ENCODE measurements at places on chromosomes 1 and 21. TPM values are rescaled to one million over a fixed set of nuclear protein-coding genes. Genes with fewer than 3 reads are reported as not detected.

Gene DENND2D
- 5.7 TPM for total RNA-seq

DNA sequence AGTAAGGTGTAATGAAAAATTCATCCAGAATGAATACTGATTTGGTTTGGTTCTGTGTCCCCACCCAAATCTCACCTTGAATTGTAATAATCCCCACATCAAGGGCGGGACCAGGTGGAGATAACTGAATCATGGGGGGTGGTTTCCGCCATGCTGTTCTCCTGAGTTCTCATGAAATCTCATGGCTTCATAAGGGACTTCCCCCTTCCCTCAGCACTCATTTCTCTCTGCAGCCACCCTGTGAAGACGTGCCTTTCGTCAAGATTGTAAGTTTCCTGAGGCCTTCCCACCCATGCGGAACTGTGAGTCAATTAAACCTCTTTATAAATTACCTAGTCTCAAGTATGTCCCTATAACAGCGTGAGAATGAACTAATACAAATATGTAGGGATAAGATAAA is 5.5 kb upstream of the SYNJ1 start:
- no peak for DNase-seq
- H3K27me3 ChIP-seq, result no peaks in the 10 kb centered on the region
- no peak overlapping the region for H3K27ac ChIP-seq
- H3K4me1 ChIP-seq, result peaks cover 4% of the 10 kb centered on the region
- no peak overlapping the region for H3K4me3 ChIP-seq

- H3K36me3 ChIP-seq, result no peaks in the 10 kb centered on the region
- H3K4me3 ChIP-seq, result no peak overlapping the region
- no peak overlapping the region for H3K27ac ChIP-seq
- H3K4me1 ChIP-seq, result no peaks in the 10 kb centered on the region
Measured at GRCh38 chr1:76086597-76086996, 12.1 kb downstream of the ST6GALNAC3 start.

- peak overlapping the region; percentile 69 for H3K27ac ChIP-seq
- no peaks in the 10 kb centered on the region for H3K36me3 ChIP-seq
- DNase-seq, result no peak
- H3K4me3 ChIP-seq, result no peak overlapping the region
Measured at GRCh38 chr1:12475101-12475500, 142.9 kb downstream of the DHRS3 start.

- no peak for DNase-seq
- H3K27me3 ChIP-seq, result no peaks in the 10 kb centered on the region
- H3K36me3 ChIP-seq, result peaks cover 3% of the 10 kb centered on the region
- H3K4me1 ChIP-seq, result peaks cover 37% of the 10 kb centered on the region
- peak overlapping the region; percentile 69 for H3K27ac ChIP-seq
- H3K4me3 ChIP-seq, result no peak overlapping the region
Measured at GRCh38 chr1:39238476-39238875, 34.0 kb downstream of the MACF1 start.

Gene IVL
- not detected for total RNA-seq

- DNase-seq, result peak; percentile 97
- H3K4me1 ChIP-seq, result no peaks in the 10 kb centered on the region
- peak overlapping the region; percentile 67 for H3K27ac ChIP-seq
- no peak overlapping the region for H3K4me3 ChIP-seq
- no peaks in the 10 kb centered on the region for H3K27me3 ChIP-seq
Measured at GRCh38 chr21:41678924-41679318, 87.9 kb downstream of the RIPK4 start.

DNA sequence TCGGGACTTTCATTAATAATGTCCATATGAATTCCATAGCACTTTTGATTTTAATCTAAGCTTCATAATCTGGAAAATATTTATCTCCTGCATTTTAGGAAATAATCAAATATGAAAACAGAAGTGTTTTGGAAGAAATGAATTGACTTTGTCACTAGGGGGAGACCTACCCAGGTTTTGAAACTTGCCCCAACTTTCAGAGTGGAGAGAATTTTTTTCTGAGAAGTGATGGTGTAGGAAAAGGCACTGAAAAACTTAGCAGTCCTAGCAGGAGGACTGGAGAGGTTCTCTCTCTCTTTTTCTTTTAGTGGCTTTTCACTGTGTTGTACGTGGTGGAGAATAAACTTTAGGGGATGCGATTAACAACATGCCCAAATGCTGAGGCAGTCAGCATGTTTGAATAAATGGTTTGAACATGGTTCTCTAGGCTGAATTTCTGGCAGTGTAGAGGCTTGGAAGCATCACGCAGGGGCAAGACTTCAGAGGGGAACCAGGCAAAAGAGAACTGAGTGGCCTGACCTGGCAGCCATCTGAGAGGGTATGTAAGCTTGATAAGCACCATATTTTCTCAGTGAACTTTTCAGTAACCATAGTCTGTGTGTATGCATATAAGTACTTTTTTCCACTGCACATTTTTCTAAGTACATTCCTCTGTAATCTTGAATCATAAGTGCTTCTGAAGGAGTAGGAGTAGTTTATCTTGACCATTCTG is 68.3 kb upstream of the NEK7 start:
- DNase-seq, result no peak
- H3K4me1 ChIP-seq, result peaks cover 3% of the 10 kb centered on the region
- H3K27me3 ChIP-seq, result no peaks in the 10 kb centered on the region
- H3K36me3 ChIP-seq, result no peaks in the 10 kb centered on the region
- no peak overlapping the region for H3K4me3 ChIP-seq

DNA sequence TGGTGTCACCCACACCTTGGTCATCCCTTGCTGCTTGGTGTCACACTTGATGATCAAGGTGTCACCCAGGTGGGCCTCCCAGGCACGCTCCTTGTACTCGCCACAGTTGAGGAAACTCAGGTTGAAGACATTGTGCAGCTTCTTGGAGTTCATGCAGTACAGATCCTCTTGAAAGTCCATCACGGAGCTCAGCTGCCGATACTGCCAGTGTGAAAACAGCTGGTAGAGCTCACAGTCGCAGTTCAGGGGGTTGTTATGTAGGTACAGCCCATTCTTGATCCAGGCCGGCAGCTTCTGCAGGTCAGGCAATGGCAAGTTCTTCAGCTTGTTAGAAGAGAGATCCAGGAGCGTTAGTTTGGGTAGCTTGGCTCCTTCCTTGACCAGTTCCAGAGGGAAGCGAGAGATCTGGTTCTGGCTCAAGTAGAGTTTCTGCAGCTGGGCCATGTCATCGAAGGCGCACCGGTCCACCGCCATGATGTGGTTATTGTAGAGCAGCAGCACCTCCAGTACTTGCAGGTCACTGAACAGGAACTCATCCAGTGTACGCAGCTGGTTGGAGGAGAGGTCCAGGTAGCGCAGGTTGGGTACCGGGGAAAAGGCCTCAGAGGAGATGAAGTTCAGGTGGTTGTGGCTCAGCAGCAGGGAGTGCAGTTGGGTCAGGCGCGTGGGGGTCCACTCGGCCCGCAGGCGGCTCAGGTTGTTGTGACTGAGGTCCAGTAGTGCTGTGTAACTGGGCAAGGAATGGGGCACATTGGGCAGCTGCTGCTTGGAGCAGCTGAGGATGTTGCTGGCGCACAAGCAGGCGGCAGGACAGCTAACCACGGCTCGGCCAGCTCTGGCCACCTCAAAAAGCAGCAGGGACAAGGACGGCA is 1.3 kb downstream of the AMIGO1 start:
- no peak for DNase-seq
- no peaks in the 10 kb centered on the region for H3K36me3 ChIP-seq
- no peak overlapping the region for H3K27ac ChIP-seq
- no peak overlapping the region for H3K4me3 ChIP-seq
- H3K4me1 ChIP-seq, result no peaks in the 10 kb centered on the region

DNA sequence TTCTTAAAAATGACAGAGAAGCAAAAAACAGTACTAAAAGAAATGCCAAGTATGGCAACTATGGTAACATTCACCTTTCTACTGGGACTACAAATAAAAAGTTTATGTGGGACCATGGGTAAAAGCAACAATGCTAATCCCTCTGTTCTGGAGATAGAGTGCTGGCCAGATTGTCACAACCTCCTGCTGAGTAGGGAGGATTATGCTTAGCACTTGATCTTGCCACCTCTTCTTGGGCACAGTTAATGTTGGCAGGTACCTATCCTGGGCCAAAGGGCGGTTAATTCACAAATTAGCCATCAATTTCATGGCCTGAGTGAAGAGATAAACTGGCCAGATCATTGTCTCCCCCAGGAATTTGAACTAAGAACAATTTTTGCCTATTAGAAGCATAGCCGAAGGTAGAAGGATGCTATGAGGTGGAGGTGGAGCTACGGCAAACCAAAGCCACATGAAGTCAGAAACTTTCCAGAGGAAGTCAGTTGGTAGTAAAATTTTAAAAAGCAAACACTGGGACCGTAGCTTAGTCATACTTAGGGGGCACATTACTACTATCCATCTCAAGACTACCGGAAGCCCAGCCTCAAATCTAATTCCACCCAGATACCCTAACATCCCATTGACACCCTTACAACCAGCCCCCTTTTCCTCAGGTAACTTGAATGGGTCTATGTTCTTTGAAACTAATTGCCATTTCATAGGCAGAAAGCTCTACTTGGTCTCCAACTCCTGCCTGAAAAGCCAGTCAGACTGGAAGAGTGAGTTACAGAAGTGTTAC is 2.7 kb downstream of the SCYL3 start:
- H3K4me1 ChIP-seq, result peaks cover 27% of the 10 kb centered on the region
- no peak overlapping the region for H3K27ac ChIP-seq

Gene LCE1C
- not detected for total RNA-seq

DNA sequence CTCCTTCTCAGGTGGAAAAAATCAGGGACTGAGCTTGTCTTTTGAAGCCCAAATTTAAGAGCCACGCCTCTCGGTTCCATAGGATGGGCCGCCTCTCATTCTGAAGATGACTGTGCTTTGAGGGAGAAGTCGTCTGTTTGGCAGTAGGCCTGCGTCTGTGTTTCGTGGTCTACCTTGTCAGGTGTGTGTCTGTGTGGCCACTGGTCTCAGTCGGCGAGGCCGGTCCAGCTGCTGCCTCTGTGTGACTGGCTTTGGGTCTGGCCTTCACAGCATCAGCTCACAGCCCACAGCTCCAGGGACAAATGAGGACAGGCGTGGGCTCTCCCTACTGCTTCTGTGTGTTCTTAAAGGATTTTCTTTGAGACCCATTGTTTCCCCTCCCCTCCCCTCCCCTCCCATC is 50.3 kb downstream of the B3GALT5 start:
- peak; percentile 28 for DNase-seq
- no peaks in the 10 kb centered on the region for H3K4me1 ChIP-seq
- H3K27ac ChIP-seq, result no peak overlapping the region
- no peaks in the 10 kb centered on the region for H3K36me3 ChIP-seq
- H3K27me3 ChIP-seq, result no peaks in the 10 kb centered on the region

All from right atrium auricular region (tissue), 2 donors.